ENCODE measurements at places on chromosomes 12 and 14. TPM values are rescaled to one million over a fixed set of nuclear protein-coding genes. Genes with fewer than 3 reads are reported as not detected.

Gene SIX6
- not detected for total RNA-seq

Gene KRT75
- total RNA-seq = not detected

DNA sequence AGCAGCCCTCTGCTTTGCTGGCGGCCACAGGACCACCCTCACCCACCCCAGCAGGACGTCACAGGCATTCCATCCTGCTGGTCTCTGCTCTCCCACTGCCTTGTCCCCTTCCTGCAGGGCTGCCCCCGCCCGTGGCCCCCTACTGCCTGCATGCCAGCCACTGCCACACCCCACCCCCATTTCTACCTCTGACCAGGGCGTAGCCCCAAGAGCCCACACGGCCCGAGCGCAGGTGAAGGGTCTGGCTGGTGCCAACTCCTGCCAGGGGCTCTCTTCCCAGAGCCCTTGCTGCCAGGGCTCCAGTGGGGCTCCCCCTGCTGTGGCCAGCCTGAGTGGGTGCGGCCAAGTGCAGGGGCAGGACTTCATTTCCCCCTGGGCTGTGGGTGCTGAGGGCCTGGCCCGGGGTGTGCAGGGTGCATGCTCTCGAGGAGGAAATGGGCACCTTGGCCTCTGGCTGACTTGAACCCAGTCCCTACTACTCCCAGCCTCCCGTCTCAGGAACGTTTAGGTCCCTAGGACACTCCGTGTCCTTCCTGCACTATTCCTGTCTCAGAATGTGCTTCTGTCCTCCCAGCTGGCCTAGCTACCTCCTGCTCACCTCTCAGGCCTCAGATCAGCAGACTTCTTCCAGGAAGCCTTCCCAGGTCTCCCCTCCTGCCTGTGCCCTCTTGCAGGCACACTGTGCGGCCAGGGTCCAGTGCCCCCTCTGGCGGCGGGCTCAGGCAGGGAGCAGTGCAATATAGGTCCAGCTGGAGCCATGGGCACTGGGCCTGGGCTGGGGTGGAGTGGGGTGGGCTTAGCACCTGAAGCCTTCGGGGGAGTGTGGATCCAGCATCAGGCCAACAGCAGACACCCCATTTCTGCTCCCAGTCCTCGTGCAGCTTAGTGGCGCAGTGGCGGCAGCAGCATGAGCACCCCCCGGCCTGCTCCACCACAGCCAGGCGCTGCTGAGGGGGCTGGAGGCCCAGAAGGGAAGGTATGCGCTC is 1.4 kb downstream of the LBHD2 start:
- no peak for DNase-seq

Gene ATL1
- 0.58 TPM for total RNA-seq

- DNase-seq = no peak
These were observed 24.9 kb upstream of the MED13L start for GRCh38 chr12:116302166-116303058.

GRCh38 chr12:85374981-85375380 is 95.0 kb downstream of the ALX1 start:
- DNase-seq = no peak
